GM13977 (cell line): ENCODE measurements at places on chromosomes 1 and 21.

- DNase-seq: peak; percentile 68
Observed at GRCh38 chr1:116498789-116499628, 71.8 kb downstream of the CD58 start.

GRCh38 chr1:208335371-208336136 lies 91.4 kb upstream of the PLXNA2 start:
- no peak for DNase-seq

- DNase-seq: no peak
Observed at GRCh38 chr1:44409757-44410156, 4.7 kb downstream of the RNF220 start.

DNA sequence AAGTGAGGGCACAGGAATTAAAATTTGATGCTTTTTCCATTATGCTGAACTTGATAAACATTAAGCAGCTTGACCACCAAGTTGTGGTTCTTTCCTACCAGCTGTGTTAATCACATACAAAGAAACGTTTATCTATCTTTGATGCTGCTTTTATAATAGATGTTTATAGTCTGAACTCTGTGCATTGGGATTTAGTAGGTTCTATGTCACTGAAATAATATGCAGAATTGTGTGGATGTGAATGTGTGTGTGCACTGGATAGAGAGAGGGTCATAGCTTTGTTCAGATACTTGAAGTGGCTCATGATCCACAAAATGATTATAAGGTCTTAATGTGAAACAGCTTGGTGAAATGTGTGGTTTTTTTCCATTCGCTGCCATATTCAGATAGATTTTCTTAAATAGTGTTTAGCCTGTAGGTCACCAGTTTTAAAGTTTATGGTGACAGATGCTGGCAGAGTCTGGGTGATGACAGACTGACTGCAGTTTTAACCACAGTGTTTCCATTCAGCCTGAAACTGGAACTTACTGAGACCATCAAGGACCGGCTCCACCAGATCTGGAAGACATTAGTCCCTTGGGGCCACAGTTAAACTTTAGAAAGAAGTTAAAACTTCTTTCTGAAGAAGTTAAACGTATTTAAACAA lies 10.2 kb downstream of the DDI2 start:
- peak; percentile 46 for DNase-seq

GRCh38 chr21:41506005-41506594 lies 1.9 kb downstream of the TMPRSS2 start:
- DNase-seq: no peak

- peak; percentile 20 for DNase-seq
Observed at GRCh38 chr1:63693944-63694571, 79.8 kb upstream of the ROR1 start.

DNA sequence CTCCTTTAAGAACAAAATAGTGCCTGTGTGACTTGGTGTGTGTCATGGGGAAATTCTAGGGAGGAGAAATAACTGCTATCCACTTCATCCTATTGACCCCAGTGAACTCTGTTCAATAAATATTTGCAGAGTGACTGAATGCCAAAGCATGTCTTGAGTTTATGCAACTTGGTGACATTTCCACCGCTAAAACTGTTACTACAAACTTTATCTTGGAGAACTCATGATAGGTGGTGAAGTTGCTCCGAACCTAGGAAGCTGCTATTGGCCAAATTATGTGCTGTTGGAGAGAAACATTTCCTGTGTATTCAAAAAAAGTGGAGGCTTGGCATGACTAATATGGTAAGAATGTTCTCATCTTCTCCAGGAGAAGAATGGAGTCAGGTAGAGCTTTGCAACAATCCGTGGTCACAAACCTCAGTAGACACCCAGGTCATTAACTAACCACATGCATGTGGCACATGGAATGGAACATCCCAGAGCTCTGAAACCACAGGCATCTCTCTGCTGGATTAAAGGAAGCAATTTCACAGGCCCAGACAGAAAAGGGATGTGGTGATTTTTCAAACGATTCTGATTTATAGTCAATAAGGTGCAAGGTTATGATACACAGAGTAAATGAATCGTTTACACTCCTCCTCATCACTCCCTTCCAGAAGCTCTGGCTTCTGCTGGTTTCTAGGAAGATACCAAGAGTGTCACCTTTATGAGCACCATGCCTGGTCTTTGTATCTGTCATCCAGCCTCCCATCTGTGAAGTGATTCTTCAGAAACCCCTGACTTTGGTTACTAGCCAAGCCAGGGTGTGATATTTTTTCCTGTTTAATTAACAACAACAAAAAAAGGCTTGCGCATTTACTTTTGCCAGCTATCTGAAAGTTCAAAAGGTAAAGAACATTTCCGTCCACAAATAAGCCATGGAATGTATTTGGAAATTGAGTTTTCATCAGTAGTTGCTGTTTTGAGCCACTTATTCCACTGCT lies 361.1 kb downstream of the TGFB2 start:
- no peak for DNase-seq

- no peak for DNase-seq
Observed at GRCh38 chr1:188270497-188270896, 1441.7 kb downstream of the PLA2G4A start.

- no peak for DNase-seq
Observed at GRCh38 chr1:53732912-53733317, 6.0 kb downstream of the GLIS1 start.

GRCh38 chr1:167165219-167165618 lies 55.5 kb upstream of the POU2F1 start:
- no peak for DNase-seq

- DNase-seq: no peak
Observed at GRCh38 chr1:229279242-229279641, 8.3 kb downstream of the RAB4A start.

DNA sequence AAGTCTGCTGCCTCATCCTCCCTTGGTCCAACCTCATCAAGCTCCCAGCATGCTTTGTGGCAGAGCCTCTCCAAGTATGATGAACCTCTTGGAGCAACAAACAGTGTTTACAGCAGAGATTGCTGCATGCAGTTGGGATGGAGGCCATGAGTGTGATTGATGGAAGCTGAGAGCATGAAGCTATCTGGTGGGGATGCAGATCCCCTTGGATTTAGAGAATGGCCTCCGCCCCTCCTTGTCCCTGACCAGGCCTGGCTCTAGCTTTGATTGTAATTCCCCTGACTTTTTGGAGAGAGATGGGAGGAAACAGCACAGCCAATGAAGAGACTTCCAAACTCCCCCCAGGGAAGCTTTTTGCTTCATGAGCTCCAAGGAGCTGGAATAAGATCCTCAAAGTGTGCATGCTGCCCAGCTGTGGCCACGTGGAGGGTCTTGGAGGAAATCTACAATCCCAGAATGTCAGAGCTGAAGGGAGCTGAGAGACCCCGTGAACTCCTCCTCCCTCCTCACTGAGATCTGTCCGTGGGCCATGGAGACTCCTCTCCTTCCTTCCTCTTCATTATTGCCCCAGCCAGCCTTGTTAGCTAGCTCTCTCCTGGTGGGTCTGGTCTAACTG lies 165.3 kb upstream of the USP24 start:
- no peak for DNase-seq

DNA sequence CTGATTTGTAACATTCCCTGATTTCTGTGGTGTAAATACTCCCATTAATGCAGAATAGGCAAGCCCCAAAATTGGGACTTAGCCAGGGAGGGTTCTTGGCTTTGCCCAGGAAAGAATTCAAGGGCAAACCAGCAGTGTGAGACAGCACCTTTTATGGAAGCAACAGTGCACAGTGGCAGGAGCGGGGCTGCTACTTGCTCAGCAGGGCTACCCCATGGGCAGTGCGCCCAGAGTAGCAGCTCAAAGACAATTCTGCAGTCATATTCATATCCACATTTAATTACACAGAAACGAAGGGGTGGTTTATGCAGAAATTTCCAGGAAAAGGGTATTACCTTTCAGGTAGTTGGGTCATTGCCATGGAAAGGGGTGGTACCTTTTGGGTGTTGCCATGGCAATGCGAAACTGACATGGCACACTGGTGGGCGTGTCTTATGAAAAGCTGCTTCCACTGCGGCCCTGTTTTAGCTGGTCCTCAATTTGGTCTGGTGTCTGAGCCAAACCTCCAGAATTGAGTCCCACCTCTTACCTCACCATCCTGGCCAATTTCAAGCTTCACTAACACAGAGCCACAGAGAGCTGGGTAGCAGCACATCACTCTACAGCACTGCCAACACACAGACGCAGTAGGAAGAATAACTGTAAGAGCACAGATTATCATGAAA lies 35.9 kb downstream of the FHAD1 start:
- no peak for DNase-seq

GRCh38 chr21:31459457-31459856 lies 115.4 kb upstream of the TIAM1 start:
- DNase-seq: no peak

DNA sequence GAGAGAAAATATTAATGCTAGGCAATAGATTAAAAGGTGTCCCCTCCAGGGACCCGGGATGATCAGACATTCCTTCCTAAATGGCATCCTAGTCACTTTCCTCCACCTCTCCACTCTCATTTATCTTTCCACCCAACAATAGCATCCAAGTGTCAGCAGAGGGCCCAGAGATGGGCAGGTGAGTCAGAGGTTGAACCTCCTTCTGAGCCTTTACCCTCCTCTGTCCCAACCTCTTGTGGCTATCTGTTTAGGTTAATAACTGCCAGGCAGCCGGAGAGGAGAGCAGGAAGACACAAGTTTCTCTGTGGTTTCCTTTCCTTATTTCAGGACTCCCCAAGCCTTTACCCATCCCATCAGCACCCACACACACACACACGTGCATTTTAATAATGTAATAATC lies 4.1 kb downstream of the GJA5 start:
- no peak for DNase-seq

GRCh38 chr1:76158126-76158525 lies 83.6 kb downstream of the ST6GALNAC3 start:
- no peak for DNase-seq

DNA sequence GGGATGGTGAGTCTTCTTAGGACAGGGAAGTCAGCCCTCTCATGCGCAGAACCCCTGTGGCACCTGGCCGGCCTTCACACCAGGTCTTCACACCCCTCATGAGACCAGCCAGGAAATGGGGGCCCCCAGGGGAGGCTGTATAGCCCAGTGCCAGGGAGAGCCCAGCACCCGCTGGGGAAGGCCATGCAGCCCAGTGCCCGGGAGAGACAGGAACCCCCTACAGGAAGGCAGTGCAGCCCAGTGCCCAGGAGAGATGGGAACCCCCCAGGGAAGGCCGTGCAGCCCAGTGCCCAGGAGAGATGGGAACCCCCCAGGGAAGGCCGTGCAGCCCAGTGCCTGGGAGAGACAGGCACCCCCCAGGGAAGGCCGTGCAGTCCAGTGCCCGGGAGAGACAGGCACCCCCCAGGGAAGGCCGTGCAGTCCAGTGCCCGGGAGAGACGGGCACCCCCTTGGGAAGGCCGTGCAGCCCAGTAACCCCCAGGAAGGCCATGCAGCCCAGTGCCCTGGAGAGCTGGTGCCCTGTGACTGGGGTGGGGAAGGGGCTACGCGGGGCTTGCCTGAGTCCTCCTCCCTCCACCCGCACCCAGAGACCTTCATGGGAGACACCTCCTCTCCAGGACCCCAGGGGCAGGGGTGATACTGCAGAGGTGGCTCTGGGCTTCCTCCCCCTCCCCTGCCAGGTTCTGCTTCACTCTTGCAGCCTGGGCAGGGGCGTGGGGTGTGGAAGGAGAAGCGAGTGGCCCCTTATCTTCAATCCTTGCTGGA lies 110.5 kb upstream of the COL6A1 start:
- DNase-seq: no peak

- no peak for DNase-seq
Observed at GRCh38 chr1:166489356-166489669, 322.5 kb upstream of the FAM78B start.

DNA sequence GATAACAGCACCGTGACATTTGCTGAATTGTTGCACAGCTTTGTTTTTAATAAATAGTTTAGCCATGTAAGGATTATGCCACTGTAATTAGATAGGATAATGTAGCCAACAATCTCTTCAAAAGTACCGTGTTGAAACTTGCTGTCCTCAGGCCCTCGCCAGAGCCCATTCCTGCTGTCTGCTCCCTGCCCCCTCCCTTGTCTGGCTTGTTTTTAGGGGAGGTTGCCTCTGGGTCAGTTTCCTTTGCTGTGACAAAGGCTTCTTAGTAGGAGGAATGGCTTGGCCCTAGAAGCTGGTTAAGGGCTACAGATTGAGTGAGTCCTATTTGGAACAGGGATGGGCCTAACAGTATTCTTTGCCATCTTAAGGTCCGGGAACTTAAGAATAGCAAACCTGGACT lies 107.9 kb downstream of the LMO4 start:
- no peak for DNase-seq

DNA sequence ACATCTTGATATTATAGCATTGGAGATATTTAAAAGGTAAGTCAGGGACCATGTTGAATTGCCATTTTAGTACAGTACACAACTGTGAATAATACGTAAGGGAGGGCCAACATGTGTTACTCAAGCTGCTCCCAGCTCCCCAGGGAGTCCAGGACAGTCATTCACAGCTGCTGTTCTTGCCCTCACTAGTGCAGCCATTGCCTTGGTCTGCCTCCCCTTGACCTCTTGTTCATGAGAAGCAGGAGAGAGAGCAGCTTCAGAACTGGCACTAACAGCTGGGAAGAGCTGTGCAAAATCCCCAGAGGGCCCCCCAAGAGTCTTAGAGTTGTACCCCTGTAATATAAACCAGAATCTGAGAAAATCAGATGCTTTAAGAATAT lies 16.4 kb downstream of the TCEANC2 start:
- no peak for DNase-seq

- no peak for DNase-seq
Observed at GRCh38 chr21:37848721-37849490, 67.4 kb downstream of the KCNJ6 start.

GRCh38 chr1:10209590-10209904 lies 823 bp upstream of the KIF1B start:
- peak; percentile 30 for DNase-seq

GRCh38 chr1:156745881-156746280 lies 5.0 kb upstream of the MRPL24 start:
- DNase-seq: no peak

DNA sequence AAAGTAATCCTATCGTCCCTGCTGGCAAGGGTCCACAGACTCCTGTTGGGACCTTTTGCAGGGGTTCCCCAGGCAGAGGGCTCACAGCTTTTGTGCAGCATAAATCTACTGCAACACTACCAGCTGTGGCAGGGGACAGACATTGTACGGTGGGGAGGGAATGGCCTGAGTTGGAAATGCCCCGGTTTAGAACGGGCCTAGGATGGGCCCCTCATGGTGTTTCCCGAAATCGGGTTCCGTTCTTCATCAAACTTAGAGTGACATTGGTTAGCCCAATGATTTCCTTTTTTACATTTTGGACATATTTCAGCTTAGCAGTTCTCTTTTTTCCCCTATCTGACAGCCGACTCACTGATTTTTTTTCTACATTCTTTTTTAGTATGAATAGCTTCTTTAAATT lies 26.5 kb upstream of the SAMD11 start:
- DNase-seq: no peak

DNA sequence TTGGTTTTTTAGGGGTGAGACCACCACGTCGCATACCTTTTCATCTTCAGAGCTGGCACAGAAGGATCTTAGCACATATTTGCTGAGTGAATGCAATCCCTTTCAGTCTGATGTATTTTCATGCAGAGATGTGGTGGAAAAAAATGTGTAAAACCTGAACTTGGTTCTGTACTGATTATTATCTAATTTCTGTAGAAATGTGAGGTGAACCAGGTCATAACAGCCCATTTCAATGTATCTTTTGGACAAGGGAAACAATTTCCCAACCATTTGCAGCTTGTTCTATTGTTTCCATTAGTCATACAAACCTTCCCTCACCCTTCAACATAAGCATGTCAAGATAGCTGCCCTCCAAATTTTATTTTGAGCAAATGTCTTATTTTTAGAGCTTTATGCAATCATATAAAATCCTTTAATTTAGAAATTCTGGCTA lies 46.8 kb upstream of the RUNX1 start:
- DNase-seq: no peak
